Heart left ventricle (tissue), 16 donors: ENCODE measurements at places on chromosomes 13 and 19. TPM values are rescaled to one million over a fixed set of nuclear protein-coding genes. Genes with fewer than 3 reads are reported as not detected.

MEIS3 gene
- 3.7 TPM for polyA plus RNA-seq

PROZ gene
- polyA plus RNA-seq, result not detected

OR10H1 gene
- not detected for polyA plus RNA-seq

C19orf18 gene
- polyA plus RNA-seq, result 4.5 TPM

LILRB1 gene
- 0.65 TPM for polyA plus RNA-seq
